ENCODE measurements at places on chromosomes 7 and 10.
A peak's percentile ranks its signal among the peaks of the same experiment; 100 is the strongest.

DNA sequence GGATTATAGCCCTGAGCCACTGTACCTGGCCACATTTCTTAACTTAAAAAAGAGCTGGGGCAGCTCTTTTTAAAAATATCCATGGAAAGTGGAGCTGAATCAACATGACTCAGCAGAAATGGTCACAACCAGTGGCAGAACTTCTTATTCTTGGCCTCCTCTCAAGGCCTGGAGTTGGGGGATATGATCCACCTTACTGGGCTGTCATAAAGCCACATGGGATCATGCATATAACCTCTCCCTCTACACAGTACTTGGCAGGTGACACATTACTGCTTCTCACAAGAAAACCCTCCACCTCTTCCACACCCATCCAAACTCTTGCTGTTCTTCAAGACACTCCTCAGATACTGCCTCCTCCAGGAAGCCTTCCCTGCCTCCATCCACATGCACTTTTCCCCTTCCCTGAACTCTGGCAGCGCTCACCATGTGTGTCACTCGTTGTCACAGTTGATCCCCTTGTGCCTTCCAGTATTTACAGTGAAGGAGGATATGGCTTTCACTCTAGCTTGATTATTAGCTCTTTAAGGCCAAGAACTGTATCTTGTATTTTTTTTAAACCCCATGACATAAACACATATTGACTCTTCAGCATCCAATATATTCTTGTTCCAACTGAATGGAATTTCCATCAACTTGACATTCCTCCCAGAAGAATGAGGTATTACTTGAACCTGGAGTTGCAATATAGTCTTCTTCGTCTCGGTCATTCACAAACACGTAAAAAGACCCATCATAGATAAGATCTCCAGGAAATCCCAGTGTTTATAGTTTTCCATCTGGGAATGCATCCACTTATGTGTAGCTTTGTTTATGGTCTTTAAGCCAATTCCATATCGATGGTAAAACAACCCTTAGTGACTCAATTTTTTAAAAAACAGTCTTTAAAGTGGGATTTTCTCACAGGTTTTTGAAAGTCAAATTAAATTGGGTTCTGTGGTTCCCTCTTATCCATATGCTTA lies 85.5 kb downstream of the TBXAS1 start:
- DNase-seq = no peak

GRCh38 chr7:116290740-116291139 lies 80.4 kb downstream of the TES start:
- DNase-seq = no peak

- no peak for DNase-seq
Measured at GRCh38 chr7:116801092-116801710, 61.2 kb upstream of the CAPZA2 start.

- DNase-seq = no peak
Measured at GRCh38 chr7:1745018-1745532, 75.0 kb downstream of the ELFN1 start.

GRCh38 chr7:151070574-151070960 lies 10.0 kb downstream of the FASTK start:
- DNase-seq = no peak

GRCh38 chr7:53983480-53983879 lies 558.7 kb upstream of the VSTM2A start:
- DNase-seq = no peak

- DNase-seq = no peak
Measured at GRCh38 chr10:101564490-101564991, 23.5 kb downstream of the POLL start.

DNA sequence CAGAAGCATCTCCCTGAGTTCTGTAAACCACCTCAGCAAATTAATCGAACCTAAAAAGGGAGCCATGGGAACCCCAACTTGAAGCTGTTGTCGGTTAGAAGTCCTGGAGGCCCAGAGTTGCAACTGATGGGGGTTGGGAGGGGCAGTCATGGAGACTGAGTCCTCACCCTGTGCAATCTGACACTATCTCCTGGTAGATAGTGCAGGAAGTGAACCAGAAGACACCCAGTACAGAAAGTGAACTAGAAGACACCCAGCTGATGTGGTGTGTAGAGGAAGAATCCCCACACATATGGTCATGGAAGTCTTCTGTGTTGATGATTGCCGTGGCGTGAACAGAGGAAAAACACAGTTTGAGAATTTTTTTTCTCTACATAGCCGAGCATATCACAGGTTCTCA lies 58.8 kb upstream of the SRRM3 start:
- no peak for DNase-seq

DNA sequence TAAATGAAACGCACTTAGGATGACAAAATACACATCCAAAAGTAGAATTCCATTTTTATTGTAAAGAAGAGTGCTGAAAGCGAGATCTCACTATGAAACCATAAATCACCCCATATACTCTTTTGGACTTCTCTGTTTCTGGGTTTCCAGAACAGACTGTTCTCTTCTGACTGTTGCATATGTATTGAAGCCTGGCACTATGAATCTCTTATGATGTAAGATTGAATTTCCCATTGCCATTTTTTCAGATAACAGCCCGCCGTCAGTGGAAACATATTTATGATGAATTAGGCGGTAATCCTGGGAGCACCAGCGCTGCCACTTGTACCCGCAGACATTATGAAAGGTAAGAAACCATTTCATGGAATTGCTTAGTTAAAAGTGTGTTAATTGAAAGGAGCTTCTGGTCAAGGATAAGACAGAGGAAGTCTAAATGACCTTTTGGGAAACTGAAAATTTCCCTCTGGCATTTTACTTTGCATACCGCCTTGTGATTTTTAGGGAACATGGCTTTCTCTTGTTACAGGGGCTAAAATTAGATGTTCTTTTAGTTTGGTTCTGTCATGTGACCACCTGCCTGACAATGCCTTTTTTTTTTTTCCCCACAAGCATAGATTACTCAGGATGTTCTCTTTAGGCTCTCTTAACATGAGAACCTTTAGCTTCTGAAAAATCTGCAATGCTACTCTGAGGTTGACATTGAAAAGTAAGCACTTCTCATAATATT lies 168.1 kb downstream of the ARID5B start:
- no peak for DNase-seq

GRCh38 chr7:101159696-101160674 lies 5.4 kb downstream of the VGF start:
- peak; percentile 65 for DNase-seq

GRCh38 chr10:58971796-58972491 lies 204.5 kb upstream of the PHYHIPL start:
- DNase-seq = peak; percentile 45

GRCh38 chr7:74134117-74134620 lies 40.0 kb upstream of the EIF4H start:
- DNase-seq = no peak

DNA sequence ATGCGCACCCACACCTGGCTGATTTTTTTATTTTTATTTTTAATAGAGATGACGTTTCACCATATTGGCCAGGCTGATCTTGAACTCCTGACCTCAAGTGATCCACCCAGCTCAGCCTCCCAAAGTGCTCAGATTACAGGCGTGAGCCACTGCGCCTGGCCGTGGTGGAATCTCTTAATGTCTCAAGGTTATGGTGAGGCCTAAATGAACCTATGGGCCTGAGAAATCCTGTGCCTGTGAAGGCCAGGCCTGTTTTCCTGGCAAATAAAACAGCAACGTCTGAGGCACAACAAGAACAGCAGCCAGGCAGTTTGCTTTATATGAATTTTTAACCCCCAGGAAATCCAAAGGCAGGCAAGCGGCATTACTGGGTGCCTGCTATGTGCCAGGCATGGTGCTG lies 297.5 kb upstream of the ZMIZ1 start:
- no peak for DNase-seq

DNA sequence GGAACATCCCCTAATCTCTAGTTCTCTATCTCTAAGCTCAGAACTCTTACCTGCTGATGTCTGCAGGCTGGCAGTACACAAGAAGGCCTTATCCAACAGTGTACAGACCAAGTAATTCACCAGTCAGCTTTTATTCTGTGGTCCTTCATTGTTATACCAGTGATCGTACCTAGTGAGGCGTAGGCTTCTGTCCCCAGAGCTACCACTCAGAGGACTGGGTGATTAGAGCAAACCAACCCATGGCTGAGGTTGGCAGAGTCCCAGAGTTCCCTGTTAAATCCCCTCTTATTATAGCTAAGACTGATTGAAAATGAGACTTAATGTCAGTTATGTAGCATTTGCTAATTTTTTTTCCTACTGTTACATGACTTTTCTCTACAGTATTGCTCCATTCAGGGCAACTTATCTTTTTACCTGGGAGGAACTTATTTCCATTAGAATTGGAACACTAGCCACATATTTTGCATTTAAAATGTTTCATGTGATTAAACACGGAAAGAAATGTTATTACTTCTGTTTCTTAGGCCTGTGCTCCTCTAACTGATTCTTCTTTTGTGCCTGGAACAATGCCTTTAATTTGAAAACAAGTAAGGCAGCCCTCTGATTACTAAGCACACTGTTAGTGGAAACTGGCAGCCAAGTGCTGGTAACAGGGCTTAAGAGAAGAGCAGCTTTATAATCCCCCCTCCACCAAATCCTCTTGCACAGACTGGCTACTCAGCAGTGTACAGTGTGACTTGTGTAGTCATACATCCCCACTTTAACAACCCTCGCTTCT lies 127.2 kb downstream of the LRRC4 start:
- DNase-seq = no peak

DNA sequence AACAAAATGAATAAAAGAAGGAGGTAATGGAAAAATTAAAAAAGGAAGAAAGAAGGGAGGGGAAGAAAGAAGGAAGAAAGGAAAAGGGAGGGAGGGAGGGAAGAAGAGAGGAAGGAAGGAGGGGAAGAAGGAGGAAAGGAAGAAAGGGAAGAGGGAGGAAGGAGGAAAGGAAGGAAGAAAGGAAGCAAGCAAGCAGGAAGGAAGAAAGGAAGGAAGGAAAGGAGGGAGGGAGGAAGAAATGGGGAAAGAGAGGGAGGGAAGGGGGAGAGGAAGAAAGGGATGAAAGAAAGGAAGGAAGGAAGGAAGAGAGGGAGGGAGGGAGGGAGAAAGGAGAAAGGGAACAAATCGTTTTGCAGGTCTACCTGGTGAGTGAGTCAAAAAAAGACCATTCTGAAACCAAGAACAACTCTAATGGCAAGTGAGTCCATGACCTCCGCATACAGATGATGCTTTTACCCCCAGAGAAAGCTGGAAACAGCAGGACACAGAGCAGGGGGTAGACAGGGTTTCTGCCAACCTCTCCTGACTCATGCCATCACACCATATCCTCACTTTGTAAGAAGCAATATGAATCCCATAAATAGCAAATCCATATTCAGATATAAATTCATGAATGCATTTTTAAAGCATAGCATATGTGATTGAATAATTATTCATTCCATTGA lies 1112.9 kb upstream of the AUTS2 start:
- no peak for DNase-seq

- no peak for DNase-seq
Measured at GRCh38 chr10:71766717-71767419, 6.5 kb downstream of the VSIR start.

GRCh38 chr10:69287181-69287580 lies 8.9 kb downstream of the HK1 start:
- no peak for DNase-seq

DNA sequence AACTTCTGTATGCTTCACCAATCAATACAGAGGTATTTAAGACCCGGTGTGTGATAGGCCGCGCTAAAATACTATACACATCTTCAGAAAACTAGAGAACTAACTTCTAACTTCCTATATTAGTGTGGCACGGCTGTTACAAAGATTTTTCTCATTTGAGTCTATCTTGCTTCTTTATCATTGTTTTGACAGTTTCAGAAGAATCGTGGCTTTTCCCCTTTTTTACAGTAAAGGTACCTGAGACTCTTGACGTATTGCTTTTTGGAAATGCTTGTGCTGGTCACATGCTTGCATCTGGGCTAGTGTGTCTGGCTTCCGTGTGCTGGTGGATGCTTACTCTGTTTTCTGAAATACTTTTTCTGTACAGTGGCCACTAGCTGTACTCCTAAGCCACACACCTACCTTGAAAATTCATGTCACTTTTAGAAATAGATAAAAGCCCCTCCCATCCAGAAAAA lies 12.7 kb downstream of the IKZF1 start:
- DNase-seq = no peak

GRCh38 chr10:70352401-70353097 lies 29.9 kb downstream of the LRRC20 start:
- DNase-seq = peak; percentile 44

DNA sequence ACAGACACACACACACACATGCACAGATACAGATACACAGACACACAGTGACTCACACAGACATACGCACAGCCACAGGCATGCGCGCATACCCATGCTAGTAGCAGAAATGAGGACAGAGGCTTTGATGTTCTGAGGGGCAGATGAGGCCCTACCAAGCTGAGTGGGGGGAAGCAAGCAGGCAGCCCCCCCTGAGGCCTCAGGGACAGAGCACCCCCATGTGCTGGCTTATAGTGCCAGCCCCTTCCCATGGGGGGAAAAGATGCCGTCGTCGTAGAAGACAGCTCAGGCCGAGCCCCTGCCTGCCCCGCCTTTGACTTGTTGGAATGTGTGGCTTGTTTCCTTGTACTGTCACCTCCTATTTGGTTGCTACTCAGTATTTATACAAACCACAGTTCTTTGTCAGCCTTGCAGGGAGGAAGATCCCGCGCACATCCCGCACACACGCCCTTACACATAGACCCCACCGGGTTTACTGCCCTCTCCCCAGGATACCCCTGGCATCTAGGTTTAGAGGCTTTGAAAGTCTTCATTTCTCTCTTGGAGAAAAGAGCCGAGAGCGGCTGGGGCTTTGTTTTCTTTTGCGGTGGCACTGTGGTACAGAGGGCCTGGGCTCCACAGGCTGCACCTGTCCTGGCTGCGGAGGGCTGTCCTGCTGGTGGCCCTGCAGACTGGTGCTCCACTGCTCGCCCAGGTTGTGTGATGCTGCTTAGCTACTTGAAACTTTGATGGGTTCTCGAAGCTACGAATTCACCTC lies 112.5 kb downstream of the DOCK1 start:
- no peak for DNase-seq

DNA sequence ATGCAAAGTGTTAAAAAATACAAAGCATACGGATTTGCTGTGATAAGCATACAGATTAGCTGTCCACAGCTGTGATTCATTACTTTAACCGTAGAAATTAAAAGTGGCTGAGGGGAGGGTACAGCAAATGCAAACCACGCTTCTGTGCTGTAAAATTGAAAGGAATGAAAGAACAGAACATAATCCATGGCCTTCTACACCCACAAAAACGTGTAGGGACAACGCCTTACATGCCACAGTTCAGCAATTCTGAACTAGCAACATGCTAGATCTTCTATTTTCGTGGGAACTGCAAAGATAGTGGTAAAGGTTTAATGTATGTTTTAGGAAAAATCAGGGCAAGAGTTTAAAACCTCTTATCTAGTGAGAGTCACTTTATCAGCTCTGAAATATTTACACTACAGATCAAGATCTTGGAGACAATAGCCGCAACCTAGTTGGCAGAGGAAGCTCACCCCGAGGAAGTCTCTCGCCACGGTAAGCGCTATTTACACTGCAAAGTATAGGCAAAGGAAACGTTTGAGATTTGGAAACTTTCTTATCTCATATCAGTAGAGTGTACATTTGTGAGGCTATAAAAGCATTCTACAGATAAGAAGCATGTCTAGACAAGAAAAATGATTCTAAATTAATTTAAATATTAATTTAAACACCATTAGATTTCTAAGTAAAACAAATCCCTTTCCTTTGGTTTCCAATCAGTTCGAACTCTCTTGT lies 193.6 kb downstream of the MLLT10 start:
- peak; percentile 62 for DNase-seq

- no peak for DNase-seq
Measured at GRCh38 chr7:135463908-135464307, 46.0 kb downstream of the CNOT4 start.

- DNase-seq = no peak
Measured at GRCh38 chr10:92432596-92432995, 141.3 kb downstream of the IDE start.

GRCh38 chr7:43583424-43584194 lies 701 bp downstream of the STK17A start:
- peak; percentile 76 for DNase-seq

GRCh38 chr10:71280216-71280615 lies 38.8 kb upstream of the SLC29A3 start:
- DNase-seq = no peak
